ENCODE measurements at places on chromosomes 12 and 14.

DNA sequence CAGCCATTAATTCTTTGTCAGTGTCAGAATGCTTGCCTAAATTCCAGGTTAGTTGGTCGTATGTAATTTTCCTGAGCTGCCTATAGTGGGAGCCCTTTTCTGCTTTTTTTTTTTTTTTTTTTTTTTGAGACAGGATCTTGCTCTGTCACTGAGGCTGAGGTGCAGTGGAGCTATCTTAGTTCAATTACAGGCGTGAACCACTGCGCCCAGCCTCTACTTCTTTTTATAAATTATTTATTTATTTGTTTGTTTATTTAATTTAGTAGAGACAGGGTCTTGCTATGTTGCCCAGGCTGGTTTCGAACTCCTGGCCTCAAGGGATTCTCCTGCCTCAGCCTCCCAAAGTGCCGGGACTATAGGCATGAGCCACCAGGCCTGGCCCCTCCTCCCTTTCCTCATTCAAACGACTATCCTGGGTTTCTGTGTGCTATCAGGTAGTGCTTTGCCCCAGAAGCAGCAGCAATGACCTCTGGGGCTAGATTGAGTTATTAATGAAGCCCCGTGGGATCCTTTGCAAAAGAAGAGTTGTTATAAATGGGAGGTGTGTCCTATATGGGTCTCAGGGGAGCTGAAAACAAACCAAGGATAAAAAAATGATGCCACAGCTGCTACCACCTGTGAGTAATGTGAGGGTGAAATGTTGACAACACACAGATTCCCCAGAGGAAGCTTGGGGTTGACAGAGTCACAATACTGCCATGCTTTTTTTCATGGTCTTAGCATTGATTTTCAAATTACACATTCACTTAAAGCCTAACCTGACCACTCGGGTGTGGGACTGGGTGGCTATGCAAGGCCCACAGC lies 34.6 kb upstream of the NFKBIA start:
- DNase-seq: no peak

DNA sequence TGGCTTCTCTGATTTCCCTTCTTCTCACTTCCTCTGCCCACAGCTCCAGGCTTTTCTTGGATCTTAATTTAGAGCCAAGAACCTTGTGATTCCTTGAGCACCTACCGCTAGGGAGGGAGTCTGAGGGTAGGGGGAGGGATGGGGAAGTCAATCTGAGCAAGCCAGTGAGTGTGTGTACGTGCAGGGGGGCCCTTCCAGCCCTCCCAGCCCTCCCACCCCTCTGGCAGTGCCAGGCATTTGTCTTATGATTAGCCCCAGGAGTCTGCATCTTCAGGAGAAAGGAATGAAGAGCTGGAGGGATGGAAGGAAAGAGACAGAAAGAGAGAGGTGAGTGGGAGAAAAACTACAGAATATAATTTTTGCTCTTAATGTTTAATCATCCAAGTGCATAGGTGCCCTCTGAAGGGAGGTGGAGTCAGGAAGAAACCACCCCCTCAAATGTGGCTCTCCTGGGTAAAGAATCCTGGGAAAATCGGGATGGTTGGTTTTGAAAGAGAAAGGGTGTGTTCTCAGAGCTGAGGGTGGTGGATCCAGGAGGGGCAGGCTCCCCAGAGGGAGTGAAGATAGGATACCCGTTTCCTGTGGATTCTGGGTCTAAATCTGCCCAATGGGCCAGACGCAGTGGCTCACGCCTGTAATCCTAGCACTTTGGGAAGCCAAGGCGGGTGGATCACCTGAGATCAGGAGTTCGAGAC lies 2.1 kb downstream of the PIANP start:
- DNase-seq: no peak

- DNase-seq: no peak
Observed at GRCh38 chr12:50061946-50062686, 4.7 kb downstream of the ASIC1 start.

DNA sequence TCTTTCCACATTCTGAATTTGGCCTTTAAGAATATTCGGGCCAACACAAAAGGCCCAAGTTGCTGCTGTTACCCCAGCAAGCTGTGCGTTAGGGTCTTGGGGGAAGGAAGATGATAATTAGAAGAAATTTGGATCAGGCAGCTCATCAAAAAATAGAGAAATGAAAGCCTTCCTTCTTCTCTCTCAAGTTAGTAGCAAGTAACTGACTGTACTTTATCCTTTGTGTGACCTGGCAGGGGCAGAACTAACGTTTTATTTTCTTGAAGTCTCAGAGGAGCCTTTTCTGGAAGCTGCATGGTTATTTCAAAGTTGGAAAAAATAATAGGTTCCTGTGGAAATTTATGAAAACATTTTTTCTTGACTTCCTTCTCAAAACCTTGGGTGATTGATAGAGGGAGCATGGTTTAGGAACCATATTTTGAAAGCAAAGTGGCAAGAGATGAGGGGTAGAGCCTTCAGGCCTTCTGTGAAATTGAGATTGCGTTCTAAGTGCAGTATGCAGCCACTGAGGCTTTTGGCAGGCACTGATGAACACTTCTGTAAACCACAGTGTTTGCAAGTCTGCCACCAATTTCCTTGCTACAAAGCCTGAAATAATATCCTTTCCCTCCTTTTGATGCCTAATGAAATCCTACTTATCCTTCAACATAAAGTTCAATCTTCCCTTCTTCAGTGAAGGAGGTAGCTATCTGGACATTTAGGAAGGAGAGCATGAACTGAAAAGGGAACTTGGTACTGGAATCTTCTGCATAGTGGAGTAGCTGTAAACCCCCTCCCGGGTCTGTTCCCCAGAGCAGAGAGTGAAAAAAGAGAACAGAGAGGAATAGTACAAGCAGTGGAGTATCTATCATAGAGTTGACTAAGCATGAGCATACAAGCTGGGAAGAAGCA lies 123.2 kb downstream of the FGD4 start:
- no peak for DNase-seq

- DNase-seq: no peak
Observed at GRCh38 chr12:116392061-116392460, 114.6 kb upstream of the MED13L start.

DNA sequence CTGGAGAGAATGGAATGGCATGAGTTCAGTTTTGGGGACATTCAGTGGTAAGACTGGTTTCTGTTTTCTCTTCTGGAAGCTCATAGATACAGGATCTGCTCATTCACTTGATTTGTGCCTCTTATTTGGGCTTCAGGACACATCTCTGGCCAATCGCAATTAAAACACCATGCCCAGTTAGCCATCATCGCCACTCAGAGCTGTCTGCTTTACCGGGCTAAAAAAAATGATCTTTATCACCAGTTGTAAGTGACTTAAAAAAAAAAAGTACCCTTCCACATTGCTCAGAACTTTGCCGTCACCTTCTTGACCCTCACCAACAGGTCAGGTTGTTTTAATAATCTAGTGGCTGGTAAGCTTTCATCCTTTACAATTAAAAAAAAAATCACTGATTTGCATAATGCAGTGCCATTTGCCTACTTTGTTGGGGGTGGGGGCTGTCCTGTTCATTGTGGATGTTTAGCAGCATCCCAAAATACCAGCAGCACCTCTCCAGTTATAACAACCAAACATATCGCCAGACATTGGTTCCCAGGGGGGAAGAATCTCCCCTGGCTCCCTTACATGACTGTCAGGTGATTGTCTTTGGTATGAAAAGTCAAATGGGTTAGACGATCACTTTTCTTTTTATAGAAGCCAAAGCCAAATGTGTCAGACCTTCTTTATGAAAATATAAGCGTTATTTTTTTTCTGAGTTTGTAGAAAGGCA lies 150.1 kb downstream of the PRKCH start:
- no peak for DNase-seq

GRCh38 chr12:7747246-7747645 lies at the start of gene CLEC4C:
Gene CLEC4C (minus strand): TSS chr12:7747375. CDS start chr12:7747348, 27 bp downstream.
- no peak for DNase-seq

- DNase-seq: no peak
Observed at GRCh38 chr12:53748072-53748840, 3.5 kb downstream of the CISTR start.

DNA sequence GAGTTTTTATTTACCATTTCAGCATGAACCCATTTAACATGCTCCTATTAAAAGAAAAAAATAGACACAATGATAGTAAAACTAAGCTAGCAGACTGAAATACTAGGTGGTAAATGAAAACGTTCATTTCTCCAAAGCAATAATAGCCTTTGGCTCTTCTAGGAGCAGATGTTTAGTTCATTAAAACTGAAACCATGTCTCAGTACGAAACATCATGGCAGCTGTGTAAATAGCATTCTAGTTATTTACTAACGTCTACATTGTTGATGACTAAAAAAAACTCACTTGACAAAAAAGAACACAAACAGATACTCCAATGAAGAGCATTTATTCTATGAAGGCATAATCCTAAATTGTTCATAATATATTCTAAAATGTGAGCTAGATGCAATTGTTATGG lies 17.9 kb downstream of the RECQL start:
- no peak for DNase-seq

DNA sequence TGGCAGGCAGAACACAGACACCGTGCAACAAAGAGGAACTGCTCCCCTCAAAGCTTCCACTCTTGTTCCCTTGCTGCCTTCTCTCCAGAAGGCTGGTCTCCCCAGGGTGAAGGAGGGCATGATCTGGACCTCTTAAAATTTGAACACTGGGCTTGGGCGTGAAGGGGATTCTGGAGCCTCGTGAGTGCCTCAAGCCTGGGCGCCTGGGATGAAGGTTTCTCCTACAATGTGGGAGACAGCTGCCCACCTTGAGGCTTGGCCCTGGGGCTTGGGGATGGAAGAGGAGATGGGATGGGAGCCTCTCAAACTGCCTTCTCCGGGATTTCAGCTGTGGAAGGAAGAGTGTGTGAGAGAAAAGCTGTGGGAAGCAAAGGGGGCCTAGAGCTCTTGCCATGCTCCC lies 7.8 kb upstream of the RIN3 start:
- DNase-seq: no peak

- DNase-seq: no peak
Observed at GRCh38 chr12:56590237-56590830, 39.8 kb downstream of the BAZ2A start.

DNA sequence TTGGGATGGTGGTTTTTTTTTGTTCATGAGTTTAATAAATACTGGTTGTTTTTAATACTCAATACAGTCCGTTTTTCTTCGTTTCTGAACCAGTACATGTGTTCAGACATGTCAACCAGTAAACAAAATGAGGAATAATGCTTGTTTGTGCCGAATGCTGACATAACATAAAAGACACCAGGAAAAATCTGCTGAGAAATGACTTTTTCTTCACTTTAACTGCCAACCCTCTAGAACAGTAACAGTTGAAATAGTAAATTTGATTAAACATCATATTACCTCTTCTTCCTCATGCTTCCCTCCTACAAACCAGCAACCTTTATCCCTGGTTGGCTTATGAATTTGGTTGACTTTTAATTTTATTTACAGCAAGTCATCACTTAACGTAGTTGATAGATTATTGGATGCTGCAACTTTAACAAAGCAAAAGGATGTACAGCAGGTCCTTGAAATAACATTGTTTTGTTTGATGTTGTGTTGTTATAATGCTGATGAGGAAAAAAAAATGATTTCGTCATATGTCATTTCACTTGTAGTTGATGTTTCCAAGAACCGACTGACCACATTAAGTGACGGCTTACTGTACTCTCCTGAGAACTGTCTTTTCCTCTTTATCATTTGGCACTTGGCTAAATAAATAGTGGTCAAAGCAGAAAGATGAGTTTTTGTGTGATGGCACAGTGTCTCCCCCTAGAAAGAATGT lies 340.5 kb downstream of the TMTC2 start:
- no peak for DNase-seq

GRCh38 chr14:42715316-42715715 lies 1108.6 kb downstream of the LRFN5 start:
- DNase-seq: no peak

- DNase-seq: no peak
Observed at GRCh38 chr14:69475194-69475818, 9.2 kb upstream of the PLEKHD1 start.

DNA sequence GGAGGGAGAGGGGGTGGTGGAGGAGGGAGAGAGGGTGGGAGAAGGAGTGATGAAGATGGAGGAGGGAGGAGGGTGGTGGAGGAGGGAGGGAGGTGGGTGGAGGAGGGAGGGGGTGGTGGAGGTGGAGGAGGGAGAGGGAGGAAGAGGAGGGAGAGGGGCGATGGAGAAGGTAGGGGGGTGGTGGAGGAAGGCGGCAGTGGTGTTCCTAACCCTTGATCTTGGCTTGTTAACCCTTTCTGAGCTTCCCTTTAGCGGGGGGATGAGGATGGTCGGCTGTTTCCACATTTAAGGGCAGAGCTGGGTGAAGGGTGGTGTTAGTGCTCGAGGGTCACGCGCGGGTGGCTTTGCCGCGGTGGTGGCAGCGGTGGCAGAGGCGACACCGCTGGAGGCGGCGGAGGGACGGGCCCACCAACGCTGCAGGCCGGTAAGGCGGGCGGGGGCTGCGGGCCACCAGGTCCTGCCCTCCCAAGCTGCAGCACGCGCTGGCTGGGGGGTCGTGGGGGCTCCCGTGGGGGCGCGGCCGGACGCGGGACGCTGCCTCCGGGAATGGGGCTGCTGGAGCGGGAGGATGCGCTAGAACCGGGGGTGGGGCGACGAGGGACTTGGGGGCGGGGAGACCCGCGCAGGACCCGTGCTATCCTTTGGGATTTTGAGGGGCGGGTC lies 156.3 kb downstream of the PTPN11 start:
- no peak for DNase-seq

DNA sequence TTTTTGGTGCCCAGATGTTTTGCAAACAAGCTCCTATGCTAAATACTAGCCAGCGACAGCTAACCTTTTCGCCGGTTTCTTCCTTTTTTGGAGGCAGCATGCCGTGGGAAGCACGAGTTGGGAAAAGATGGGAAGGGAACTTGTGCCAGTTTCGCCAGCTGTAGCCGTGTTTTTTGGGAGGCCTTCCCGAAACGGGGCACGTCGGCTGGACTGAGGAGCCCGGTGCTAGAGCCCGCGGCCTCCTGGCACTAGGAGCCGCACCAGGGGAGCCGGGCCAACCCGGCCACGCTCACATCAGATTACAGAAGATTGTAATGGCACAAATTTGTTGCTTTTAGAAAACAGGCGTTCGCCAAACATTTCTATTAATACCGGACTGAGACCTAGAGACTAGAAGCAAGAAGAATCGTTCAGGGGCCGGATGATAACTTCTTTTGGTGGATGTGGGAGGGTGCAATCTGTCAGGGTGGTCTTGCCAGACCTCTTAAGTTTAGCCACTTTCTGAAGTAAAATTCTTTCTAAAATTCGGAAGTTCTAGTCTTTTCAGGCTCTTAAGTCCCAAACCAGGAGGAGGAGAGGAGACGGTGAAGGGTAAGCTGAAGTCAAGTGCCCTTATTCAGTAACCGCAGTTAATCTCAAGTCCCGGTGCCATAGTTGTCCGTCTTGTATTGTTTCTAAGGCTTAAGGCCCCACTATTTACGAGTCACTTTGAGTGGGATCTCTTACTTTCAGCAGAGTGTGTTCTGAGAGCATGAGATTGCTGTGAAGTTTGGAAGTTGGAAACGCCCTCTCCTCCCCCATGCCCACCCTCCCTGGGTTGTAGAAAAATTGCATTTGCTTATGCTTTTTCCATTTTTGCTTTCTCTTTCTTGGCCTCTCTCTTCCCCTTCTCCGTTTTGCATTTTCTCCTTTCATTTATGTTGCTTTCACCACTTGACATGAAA lies 1.3 kb downstream of the RASSF3 start:
- DNase-seq: no peak
